LNCaP clone FGC (cell line): ENCODE measurements at places on chromosomes 2 and 18.

DNA sequence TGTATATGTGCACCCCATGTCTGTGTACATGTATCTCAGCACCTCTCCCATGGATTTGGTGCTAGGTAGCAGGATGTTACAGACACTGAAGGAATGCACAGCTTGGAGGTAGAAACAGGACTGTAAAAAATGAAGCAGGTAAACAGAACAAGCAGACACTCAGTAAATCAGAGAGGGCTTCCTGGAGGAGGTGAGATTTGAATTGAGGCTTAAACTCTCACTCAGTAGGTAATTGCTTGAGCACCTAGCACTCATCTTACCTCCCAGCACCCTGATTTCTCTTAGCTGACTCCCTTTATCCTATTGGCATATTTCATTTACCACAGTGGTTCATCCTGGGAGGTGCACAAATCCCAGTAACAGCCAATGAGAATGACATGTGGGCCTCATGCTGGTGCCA is 537.9 kb upstream of the RAB6C start:
- DNase-seq: no peak

DNA sequence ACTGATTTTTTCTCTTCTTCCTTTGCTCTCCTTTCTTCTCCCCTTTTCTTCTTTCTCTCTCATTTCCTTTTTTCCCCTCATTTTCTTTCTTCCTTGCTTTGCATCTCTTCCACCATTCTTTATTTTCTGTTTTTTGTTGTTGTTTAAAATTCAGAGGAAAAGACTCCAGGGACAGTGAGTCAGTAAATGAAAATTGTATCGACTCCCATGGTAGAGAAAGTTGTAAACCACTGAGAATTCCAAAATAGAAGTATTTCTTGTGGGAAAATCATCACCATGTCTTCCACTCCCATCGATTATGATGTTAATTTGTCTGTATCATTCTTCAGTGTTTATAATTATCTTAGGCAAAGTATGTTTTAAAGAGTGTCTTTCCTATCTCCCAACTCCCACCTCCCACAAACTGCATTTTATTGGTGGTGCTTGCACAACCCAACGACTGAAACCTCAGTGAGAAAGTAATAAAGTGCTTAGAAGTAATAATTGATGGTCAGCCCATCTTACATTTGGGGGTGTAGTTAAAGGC is 134.3 kb downstream of the IRS1 start:
- no peak for DNase-seq

DNA sequence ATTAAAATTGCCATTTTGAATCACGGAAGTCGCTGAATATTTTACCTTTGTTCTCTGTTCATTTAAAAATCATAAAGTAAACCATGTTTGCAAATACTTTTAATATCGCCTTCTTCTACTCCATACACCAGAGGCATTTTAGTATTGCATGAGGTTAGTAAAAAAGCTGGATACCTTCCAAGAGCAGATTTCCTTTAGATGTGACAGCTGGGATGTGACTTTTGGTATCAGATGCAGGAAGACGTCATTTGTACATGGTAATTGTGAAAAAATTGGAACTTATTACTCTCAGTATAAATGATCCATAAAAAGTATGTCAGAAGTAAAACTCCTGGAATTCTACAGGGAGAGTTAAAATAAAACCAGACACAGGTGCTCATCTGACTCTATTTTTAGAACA is 89.5 kb downstream of the SLC4A10 start:
- DNase-seq: no peak

DNA sequence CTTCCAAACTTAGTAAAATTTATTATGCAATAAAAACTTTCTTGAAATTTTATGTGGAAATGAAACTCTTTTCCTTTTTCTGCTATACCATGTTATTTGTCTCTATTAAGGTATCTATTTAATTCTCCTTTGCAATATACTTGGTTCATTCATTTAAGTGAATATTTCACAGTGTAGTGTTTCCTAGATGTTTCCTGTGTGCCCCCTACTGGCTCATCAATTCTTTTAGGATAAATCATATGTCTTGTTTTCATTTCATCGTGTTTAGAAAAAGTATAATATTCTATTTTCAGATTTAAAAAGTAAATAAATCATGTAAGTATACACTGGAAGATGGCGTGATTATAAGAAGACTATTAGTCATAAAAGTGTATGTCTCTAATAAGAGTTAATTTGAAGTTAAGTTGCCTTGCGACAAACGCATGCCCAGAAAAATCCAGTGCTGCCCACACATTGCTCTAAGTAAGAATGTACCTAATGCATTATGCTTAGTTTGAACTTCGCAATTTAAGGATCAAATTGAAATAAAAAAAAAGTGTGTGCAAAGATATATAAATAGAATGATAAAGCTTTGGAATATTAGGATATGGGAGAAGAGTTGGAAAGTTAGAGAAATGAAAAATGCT is 525.4 kb downstream of the KCNJ3 start:
- DNase-seq: no peak

DNA sequence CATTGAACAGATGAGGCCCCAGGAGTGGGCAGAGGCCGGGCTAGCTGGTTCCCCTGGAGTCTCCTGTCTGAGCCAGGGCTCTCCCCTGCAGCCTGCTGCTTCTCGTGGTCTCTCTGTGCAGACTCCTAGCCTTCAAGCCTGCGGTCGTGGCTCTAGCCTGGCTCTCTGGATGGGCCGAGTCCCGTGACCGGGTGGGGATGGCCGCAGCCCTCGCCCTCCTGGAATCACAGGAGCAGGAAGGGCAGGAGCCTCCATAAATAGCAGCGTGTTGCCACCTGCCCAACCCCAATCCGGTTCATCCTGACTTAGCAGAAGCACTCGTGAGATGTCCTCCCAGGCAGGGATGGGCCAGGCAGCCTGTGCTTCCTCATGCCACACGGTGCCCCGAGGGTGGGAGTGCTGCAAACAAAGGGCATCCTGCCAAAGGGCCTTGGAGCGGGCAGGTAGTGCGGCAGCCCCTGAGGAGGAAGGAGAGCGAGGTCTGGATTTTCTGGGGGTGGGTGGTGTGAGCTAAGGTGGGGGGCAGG is 43.9 kb downstream of the FOSL2 start:
- no peak for DNase-seq
